NCI-H774 (cell line): ENCODE measurements at places on chromosomes 7 and 10.

- no peak for DNase-seq
Measured at GRCh38 chr10:69895759-69896158, 94.1 kb downstream of the COL13A1 start.

GRCh38 chr7:117324960-117325359 is 2.1 kb upstream of the WNT2 start:
- DNase-seq: no peak

GRCh38 chr10:5159126-5159525 is 25.8 kb downstream of the AKR1C8 start:
- no peak for DNase-seq

- no peak for DNase-seq
Measured at GRCh38 chr7:29496355-29497020, 67.1 kb upstream of the PRR15 start.

GRCh38 chr7:98548971-98549370 is 68.1 kb upstream of the NPTX2 start:
- no peak for DNase-seq

- peak; percentile 61 for DNase-seq
Measured at GRCh38 chr7:123824754-123825067, 20.3 kb upstream of the HYAL4 start.

GRCh38 chr7:88111954-88112471 is 107.8 kb downstream of the SRI start:
- no peak for DNase-seq

GRCh38 chr10:131111007-131111406 is 200.5 kb downstream of the TCERG1L start:
- no peak for DNase-seq

GRCh38 chr7:5620459-5620881 is 161.0 kb downstream of the RNF216 start:
- peak; percentile 27 for DNase-seq

DNA sequence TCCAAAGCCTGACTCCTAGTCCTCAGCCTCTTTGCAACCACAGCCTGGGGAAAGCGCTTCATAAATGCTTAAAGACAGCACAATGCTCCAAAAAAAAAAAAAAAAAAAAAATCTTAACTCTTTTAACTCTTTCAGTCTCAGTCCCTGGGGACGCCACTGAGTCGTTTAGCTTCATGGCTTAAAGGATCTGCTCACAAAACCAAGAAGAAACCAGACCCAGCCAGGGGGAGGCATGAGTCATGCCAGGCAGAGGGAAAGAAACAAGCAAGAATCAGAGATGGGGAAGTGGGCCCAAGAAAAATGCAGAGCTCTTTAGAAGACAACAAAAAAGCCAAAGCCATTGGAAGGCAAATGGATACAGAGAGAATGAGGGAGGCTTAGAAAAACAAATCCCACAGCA is 32.5 kb upstream of the DOCK1 start:
- no peak for DNase-seq

- no peak for DNase-seq
Measured at GRCh38 chr10:121459622-121460453, 138.4 kb downstream of the FGFR2 start.

GRCh38 chr7:80900583-80901576 is 18.0 kb downstream of the SEMA3C start:
- no peak for DNase-seq

DNA sequence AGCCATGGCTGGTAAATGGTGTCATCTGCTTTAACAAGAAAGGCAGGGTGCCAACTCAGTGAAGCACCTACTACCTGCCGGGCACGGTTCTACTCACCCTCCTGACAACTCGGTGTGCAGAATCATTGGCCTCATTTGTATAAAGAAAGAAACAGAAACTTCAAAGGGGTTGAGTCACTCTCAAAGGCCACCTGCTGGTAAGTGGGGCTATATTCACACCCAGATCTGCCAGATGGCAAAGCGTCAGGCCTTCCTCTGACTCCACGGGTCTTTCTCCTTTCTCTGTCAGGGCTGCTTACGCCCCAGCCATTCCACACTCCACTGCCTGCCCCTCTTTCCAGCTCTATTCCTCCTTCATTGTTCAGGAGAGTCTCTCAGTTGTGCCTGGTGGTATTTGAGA is 309.2 kb downstream of the GFRA1 start:
- DNase-seq: no peak
